ENCODE measurements at places on chromosomes 1 and 21.
A peak's percentile ranks its signal among the peaks of the same experiment; 100 is the strongest.

DNA sequence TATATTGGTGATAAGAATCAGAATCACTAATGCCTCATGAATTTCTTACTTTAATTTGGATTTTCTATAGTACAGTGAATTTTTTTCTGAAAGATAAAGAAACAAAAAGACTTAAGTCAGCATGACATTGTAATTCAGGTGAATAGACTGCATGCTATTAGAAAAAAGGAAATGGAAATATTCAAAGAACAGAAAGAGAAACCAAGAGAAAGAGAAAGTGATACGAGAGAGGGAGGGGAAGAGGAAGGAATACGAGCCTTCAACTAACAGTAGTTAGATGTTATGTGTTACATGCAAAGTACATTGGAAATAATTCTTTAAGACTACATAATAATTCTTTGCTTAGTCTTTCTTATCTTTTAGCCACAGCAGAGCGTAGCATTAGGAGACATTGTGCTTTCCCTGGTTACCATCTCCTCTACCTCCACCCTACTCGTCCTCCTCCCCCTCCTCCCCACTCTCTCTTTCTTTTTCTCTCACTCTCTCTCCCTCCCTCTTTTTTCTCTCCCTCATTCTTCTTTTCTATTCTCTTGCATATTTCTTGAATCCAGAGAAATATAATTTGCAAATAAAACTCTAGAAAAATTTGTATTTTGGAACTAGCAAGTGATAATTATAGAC lies 46.4 kb upstream of the ADGRL4 start:
- DNase-seq, result no peak

GRCh38 chr1:19476450-19477190 lies 8.7 kb downstream of the CAPZB start:
- DNase-seq, result no peak

DNA sequence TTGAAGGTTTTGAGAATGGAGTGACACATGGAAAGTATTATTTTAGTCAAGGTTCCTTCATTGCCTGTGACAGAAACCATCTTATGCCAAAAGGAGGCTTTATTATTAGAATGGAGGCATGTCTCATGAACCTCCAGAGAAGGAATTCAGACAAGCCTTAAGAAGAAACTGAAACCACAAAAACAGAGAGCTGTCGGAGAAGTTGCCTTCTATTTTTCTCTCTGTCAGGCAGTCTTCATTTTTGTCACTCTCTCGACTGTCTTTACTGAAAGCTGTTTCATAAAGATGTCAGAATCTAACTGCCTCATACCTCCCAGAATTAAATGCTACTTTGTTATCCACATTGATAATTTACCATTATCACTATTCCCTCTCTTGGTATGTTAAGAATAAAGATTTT lies 434.7 kb upstream of the ADGRL4 start:
- no peak for DNase-seq

DNA sequence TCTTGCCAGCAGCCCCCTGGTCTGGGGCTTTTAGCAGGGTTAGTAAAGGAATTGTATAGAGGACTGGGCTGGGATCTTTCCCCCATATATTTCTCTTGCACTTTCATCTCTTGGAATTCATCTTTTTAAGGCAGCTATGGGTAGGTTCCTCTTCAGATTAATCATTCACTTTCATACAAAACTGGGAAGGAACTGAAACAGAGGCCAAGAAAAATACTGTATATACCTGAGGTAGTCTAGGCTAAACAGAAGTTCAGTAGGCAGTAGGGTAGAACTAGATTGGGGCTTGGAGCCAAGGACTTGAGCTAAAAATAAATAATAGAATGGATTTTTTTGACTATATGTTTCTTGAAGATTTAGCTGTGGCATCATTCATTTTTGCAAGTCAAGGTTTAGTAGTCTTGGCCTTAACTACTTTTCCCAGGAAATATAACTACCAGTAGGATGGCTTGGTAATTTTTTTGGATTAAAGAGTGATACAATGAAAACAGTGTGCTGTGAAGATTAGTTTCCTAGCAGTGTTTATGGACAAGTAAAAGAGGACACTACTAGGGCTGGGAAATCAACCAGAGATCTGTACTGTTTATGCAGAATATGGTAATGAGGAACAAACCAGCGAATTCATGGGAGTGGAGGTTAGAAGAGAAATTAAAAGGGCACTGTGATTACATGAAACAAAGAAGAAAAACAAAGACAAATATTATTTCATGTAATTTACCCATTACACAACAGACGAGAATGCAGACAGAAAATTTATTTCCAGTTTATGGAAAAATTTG lies 50.9 kb upstream of the PTGS2 start:
- DNase-seq, result no peak

DNA sequence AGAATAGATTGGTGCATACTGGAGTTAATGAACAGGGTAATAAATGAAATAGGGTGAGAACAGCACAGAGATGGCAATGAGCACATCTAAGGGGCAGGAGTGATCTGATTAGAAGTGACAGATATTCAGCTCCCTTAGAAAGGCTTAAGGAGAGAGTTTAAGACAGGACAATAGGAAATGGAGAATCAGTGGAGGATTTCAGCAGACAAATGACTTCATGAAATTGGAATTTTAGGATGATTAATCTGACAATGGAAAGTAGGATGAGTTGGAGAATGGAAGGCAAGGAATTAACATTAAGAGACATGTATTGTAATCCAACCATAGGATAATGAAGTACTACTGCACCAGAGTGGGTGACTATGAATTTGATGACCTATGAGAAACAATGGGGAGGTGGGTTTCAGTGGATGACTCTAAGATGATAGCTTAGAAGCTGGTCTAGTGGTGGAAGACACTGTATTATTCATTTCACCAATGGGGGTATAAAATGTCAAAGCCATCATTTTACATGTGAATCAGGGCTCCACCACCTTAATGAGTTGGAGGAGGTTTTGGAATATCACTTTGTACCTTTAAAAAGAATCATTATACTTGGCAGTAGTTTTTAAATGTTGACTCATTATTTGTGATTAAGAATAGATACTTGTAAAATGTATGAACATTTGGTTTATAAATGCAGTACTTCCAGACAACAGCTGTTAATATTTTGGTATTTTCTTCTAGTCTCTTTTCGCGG lies 139.1 kb downstream of the PLA2G4A start:
- DNase-seq, result no peak

GRCh38 chr1:10634075-10634427 lies 159.3 kb downstream of the PEX14 start:
- DNase-seq, result no peak

GRCh38 chr1:53182111-53182593 lies 14.5 kb upstream of the CPT2 start:
- DNase-seq, result peak; percentile 82

DNA sequence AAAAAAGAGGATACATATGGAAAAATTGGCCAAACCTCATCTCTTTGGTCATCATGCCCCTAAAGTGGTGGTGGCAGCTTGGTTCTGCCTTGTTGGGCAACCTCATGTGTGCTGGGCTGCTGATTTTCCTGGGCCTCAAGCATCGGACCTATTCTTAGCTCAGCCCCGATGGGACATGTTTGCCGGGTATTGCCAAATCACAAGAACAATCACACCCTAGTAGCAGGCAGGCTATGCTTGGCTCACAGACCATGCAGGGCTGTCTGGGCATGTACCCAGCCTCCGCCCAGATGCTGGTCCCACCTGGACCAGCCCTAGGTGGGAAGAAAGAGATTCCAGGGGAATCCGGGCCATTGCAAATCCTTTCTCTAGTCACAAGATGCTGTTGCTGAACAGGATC lies 189.4 kb upstream of the FGGY start:
- no peak for DNase-seq

- no peak for DNase-seq
Observed at GRCh38 chr1:17005365-17005740, 6.4 kb downstream of the ATP13A2 start.

- peak; percentile 29 for DNase-seq
Observed at GRCh38 chr1:85605484-85606413, 25.2 kb downstream of the CCN1 start.
